Stimulated activated CD8-positive, alpha-beta memory T cell treated with anti-CD3 and anti-CD28 coated beads, Interleukin-12 subunit alpha, Interleukin-12 subunit beta, amount 100 ng/mL, for 4 hours (primary cell): ENCODE measurements at places on chromosomes 1 and 21.

GRCh38 chr1:178168536-178168935, 74.6 kb downstream of the RASAL2 start:
- no peak for DNase-seq

GRCh38 chr1:215264649-215265048, 182.1 kb downstream of the KCNK2 start:
- no peak for DNase-seq

GRCh38 chr1:30520476-30520875, 202.9 kb downstream of the MATN1 start:
- no peak for DNase-seq

DNA sequence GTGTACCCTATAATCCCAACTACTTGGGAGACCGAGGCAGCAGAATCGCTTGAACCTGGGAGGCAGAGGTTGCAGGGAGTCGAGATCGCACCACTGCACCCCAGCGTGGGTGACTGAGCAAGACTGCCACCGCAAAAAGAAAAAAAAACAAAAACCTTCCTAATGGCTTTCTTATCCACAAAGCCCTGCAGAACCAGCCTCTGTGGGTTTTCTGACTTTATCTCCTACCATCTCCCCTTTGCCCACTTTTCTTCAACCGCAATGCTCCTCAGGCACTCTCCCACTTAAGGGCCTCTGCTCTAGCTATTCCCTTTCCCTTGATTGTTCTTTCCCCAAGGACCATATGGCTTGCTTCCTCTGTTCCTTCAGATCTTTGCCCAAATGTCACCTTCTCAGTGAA, 67.9 kb upstream of the PUM1 start:
- no peak for DNase-seq

DNA sequence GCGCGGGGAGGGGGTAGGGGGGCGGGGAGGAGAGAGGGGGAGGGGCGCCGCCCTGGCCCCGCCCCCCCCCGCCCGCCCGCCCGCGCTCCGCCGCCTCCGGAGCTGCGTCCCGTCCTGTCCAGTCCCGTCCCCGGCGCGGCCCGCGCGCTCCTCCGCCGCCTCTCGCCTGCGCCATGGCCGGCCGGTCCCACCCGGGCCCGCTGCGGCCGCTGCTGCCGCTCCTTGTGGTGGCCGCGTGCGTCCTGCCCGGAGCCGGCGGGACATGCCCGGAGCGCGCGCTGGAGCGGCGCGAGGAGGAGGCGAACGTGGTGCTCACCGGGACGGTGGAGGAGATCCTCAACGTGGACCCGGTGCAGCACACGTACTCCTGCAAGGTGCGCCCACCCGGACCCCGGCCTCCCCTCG, at the start of gene AGRN:
Gene AGRN (plus strand): TSS at position 121 of the 405 bp plus-strand sequence. CDS start 53 bp downstream, at position 174.
- DNase-seq = no peak

DNA sequence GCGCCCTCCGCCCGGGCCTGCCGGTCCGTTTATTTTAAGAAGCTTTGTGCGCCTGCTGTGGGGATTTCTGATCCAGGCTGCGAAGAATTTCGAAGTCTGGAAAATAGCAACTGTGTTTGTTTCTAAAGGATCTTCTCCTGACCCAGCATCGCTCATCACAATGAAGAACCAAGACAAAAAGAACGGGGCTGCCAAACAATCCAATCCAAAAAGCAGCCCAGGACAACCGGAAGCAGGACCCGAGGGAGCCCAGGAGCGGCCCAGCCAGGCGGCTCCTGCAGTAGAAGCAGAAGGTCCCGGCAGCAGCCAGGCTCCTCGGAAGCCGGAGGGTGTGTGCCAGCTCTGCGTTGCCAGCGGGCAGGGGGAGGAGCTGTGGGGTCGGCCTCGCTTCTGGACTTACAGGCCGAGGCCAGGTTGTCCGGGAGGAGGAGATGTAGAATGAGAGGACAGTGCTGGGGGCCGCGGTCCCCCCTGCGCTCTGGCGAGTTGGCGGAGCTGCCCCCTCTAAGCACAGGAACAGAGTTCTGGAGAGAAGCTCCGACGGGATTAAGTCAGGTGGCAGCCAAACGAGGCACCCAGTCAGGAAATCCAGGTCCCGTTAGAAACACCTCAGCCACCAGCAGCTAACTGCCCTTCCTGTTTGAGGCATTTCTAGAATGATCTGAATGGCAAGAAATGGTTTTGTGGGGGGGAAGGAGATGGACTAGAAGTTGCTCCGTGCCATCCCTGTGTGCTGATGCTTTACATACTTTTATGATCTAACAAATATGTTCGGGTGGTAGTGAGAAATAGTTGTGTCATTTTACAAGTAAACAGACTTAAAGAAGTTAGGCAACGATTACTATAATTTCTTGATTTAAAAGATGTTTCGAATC, 948 bp downstream of the TXLNA start:
- no peak for DNase-seq

- DNase-seq = no peak
These were observed 1.2 kb upstream of the TPRG1L start for GRCh38 chr1:3623441-3624199.

GRCh38 chr1:54112027-54112426, 40.8 kb downstream of the CDCP2 start:
- DNase-seq = no peak

GRCh38 chr1:214912127-214912526, 170.4 kb upstream of the KCNK2 start:
- DNase-seq = no peak

- DNase-seq = no peak
These were observed 231.3 kb downstream of the SETD4 start for GRCh38 chr21:35829067-35829466.

DNA sequence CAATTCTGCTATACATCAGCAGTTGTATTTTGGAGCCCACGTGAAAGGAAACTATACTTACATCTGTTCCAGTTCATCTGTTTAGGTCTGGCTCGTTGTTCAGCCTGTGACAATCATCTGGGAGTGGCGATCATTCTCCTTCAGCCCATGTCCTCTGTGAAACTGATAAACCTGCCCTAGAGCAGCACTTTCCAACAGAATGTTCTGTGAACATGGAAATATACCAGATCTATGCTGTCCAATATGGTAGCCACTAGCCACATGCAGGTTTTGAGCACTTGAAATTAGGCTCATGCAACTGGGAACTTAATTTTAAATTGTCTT, 24.5 kb upstream of the COQ8A start:
- no peak for DNase-seq

DNA sequence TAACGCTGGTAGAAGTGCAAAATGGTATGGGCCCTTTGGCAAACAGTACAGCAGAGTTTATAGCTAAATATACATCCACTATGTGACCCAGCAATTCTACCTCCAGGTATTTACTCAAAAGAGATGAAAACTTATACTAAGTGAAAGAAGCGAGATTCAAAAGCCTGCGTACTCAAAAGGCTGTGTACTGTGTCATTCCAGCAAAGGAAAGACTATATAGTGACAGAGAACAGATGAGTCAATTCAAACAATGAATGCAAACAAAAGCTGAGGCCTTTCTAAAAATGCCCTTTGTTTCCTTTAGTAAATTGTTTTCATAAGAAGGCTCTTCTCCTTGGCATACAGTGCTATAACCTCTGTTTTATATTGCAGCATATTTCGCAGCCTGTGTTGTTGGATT, 268.8 kb upstream of the CSF3R start:
- no peak for DNase-seq

DNA sequence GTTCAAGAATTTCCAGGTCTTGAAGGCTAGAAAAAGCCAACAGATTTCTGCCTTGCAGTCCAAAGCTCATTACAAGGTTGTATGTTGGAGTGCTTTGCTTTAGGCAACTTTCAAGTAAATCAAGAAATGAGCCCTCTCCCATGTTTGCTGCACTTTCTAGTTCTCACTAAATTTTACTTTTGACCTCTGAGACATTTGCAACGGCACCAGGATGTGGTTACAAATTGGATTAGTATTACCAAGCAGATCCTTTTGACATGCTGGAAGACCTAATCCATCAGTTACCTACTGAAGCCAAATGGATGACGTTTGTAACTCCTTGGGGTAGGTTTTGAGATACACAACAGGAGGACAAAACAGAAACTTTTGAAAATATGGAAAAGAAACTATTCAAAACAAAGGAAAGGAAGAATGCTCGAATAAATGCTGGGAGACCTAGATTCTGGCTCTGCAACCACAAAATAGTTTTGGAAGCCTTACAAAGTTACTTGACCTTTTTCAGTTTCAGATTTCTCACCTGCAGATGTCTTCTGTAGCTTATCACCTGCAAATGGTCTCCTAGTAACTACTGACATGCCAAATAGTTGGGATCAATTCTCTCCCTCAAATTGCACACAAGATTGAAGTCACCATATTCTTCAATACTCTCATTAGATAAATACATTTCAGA, 251.7 kb upstream of the ADGRL2 start:
- no peak for DNase-seq

GRCh38 chr21:16176570-16176969, 446.8 kb downstream of the USP25 start:
- no peak for DNase-seq

DNA sequence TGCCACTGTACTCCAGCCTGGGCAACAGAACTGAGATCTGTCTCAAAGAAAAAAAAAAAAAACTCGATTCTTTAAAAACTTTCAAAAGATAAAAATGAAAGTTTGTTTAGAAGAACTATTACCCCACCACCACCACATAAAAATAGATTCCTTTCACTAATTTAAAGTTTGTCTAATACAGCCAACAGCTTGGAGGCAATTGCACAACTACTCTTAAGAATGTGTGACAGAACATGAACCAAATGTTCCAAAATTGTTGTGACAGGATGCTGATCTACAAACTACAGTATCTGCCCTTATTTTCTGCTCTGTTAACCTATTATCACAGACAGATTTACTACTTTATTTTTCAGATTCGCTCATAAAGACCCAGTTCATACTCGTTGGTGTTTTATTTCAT, 5.5 kb upstream of the TGFBR3 start:
- no peak for DNase-seq

GRCh38 chr1:11563560-11564069, 84.7 kb downstream of the DISP3 start:
- no peak for DNase-seq

DNA sequence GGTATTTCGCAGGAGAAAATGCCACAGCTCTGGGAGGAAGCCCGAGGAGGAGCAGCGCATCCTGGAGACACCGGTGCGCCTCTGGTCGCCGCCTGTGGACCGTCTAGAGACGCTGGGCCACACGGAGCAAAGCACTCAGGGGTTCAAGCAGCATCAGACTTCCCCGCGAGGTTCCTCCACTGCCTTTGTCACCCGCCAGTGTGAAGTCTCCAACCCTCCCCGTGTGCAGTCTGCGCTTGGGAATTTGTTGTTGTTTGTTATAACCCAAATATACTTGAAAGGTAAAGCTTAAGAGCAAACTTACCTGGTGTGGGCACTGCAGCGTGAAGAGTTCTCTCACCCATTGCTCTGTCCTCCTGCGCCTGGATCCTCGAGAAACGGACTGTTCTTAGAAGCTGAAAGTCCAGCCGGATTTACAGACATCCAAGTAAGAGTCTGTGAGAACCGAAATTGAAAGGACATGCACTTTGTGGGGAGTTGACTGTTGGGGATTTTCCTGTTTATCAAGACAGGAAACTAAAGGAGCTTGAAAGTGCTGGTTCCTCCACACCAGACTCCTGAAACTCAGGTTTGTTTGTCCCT, at the start of gene GBP4:
Gene GBP4 (minus strand): TSS at position 452 of the 582 bp plus-strand sequence. CDS start 108 bp downstream, at position 344.
- peak; percentile 22 for DNase-seq

GRCh38 chr1:231319080-231319479, 18.6 kb downstream of the EXOC8 start:
- DNase-seq = no peak

- no peak for DNase-seq
These were observed 114.6 kb upstream of the KCNJ15 start for GRCh38 chr21:38142224-38142623.

DNA sequence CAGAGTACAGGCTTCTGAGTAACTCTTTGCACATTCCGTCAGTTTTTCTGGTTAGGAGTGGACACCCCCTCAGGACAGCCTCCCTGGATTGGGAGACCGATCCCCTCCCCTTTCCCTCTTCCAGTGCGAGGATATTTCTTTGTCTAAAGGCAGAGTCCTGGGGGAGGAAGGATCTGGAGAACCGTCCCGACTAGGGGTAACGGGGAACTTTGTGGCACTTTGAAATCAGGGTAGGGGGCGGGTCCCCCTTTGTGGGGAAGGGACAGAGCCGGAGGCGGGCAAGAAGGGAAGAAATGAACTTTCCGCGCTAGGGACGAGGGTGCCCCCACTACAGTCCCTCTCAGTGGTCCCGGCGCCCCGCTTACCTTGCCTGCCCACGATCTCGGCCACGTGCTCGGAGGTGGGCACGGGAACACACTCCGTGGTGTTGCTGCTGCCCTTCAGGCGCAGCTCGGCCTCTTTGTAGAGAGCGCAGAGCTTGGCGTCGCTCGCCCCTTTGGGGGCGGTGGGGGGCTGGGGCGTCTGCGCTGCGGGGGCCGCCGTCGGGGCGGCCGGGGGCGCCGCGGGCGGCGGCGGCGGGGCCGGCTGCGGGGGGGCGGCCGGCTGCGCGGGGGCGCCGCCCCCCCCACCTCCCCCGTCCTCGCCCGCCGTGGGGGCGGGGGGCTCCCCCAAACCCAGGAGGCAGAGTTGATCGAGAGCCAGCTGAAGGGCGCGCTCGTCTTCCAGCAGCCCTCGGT, 917 bp downstream of the MEX3A start:
- no peak for DNase-seq

DNA sequence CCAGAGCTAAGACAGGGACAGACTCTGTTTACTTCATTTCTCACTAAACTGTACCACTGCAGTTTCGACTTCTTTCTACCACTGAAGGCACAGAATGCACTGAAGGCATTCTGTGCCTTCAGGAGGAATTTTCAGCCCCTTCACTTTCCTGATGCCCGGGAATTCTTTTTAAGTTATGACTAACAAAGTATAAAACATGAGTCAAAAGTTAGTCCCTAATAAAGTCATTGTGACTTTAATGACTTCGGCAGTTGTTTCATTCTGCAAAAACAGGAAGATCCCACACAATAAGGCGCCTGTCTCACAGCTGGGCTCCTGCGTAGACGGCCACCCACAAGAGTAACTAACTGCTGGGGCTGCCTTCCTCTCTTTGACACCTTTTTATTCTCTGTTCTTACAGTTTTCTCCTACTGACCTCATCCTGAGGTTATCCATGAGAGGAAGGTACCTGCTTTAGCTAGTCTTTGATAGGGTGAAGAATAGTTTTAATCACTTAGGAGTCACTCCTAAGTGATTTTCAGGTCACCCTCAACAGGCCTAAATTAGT, 183.9 kb upstream of the SGIP1 start:
- DNase-seq = no peak

- no peak for DNase-seq
These were observed 4.0 kb upstream of the FTCD start for GRCh38 chr21:46159390-46159789.

DNA sequence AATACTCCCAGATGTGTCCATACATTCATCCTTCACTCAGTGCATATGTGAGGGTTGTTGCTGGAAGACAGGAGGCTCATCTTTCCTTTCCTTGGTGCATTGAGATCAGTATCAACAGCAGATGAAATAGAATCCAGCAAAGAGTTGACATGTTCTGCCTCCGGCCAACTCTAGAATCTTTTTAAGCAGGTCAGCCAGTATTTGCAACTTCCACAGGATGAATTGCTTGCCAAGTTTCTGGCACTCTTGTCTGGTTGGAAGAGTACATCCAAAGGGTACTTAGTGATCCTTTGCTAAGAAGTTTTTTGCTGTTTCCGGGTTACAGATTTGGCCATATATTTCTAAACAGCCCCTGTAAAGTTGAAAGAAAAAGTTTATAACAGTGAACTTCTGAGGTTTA, 21.1 kb downstream of the SYNC start:
- no peak for DNase-seq
